ENCODE measurements at places on chromosomes 6 and 20.

DNA sequence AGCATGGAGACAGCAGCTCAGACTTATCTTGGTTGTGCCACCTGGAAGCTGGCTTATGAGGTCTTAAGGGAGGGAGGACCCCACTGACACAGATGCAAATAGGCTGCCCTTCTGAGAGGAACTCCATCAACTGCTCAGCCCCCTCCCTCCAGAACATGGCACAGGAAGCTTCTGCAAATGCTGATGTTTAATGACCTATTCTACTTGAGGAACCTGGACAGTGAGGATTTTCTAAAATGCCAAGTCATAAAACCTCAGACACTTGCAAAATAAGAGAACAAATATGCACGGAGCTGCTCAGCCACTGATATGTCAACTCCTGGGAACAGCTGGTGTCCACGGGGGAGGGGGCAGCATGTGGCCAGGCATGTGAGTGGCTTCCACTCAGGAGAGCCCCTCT lies 3.5 kb downstream of the CST9 start:
- no peak for DNase-seq

- DNase-seq = no peak
These were observed 76.0 kb downstream of the JPH2 start for GRCh38 chr20:44110816-44111568.

GRCh38 chr20:41030531-41031242 lies 2.1 kb downstream of the TOP1 start:
- DNase-seq = no peak

GRCh38 chr6:49553384-49553783 lies 2.9 kb downstream of the C6orf141 start:
- DNase-seq = no peak

DNA sequence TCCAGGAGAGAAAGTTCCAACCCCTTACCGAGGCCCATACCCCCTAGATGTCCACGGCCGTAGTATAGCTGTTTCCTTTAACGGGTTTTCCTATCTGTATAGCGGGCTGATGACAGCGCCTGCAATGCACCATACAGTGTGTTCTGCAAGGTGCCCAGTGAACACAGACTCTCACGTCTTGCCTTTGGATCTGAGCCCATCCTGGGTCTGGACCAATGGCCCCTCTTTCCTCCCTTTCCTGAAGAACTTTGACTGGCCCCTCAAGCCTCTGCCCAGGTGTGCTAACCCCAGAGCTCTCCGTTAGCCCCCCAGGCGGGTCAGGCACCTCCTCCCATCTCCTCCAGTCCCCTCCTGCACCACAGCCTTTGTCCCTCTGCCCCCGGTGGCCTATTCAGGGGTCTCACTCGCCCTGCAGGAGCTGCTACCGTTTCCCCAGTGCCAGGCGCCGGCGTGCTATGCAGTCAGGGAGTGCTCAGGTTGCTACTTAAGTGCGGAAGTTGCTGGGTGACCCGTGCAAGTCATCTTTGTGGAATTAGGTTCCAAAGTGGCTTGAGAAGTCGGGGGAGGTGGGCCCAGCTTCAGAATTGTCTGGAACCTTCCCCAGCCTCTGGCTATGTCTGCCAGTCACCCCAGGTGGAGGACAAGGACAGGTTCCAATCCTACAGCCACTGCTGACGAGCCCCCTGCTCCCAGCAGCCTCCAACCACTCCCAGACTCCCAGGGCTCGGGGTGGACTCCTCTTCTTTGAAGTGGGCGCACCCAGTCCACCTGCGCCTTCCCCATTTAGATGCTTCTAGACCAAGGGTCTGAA lies 35.0 kb upstream of the ZBP1 start:
- no peak for DNase-seq

GRCh38 chr20:62732842-62733525 lies 24.3 kb downstream of the NTSR1 start:
- no peak for DNase-seq

DNA sequence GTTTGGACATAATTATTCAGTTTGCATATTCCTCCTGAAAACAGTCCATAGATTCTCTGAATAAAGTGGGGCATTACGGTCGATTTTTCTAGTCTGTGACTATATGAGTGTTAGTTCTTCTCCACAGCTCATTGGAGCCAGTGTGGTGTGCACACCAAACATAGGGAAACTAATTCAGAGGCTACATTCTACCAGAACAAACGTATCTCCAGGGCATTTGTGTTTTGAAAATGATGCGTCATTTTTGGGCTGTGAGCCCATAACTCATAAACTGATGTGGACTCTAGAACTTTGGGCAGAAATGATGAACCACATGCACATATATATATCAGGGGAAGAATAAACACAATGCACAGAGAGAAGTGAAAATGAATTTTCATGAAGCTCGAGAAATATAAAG lies 41.8 kb downstream of the C6orf58 start:
- DNase-seq = no peak

DNA sequence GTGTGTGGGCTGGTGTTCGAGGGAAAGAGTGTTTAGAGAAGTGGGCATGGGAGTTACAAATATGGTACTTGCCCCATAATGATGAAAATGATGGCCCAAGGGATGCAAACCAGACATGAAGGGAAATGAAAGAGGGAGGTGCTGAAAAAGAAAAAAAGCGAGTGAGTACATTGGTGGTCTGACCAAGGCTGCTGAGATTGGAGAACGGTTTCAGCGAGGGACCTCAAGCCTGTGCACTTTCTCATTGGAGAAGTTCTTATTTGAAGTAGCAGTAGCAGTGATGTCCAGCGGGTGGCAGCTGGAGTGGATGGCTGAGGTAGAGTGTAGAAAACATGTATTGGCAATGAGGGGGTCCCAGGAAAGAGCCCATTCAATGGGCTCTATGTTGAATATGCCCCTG lies 54.8 kb downstream of the TNFAIP3 start:
- no peak for DNase-seq

- no peak for DNase-seq
These were observed 189.0 kb upstream of the UST start for GRCh38 chr6:148557796-148558321.

DNA sequence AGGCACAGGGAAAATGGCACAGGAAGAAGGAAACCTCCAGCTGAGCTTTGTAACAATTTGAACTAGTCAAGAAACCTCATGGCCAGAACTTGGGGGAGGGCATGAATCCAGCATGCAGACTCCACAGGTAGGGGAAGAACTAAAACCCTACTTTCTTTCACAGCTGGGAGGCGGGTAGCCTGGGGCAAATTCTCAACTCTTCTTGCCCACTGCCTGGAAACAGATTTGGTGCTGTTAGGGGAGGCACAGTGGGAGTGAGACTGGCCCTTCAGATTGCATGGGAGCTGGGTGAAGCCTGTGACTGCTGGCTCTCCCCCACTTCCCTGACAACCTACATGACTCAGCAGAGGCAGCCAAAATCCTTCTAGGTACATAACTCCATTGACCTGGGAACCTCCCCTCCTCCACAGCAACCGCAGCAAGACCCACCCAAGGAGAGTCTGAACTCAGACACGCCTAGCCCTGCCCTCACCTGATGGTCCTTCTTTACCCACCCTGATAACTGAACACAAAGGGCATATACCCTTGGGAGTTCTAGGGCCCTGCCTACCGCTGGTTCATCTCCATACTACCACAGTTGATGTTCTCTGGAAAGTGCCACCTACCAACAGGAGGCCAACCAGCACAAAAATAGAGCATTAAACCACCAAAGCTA lies 37.2 kb upstream of the TRIM27 start:
- no peak for DNase-seq

- no peak for DNase-seq
These were observed 57.1 kb upstream of the GJE1 start for GRCh38 chr6:142075516-142076101.

GRCh38 chr20:41169162-41169690 lies 31.9 kb downstream of the PLCG1 start:
- no peak for DNase-seq

DNA sequence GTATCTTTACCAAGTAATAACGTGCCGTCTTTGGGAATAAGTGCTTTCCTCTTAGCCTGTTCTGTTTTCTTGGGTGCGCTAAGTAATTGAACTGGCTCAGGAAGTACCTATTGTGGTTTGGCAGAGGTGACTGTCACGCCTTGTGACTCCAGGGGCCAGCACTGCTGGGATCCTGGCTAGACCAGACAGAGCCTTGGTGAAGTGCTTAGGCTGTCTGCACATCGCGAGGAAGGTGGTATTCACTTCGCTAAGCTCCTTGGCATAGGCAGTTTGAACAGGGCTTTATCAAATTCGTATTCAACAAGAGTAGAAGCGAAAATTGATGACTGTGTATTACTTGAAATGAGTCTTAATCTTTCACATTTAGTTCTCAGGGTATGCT lies 17.6 kb downstream of the PRDM1 start:
- no peak for DNase-seq

DNA sequence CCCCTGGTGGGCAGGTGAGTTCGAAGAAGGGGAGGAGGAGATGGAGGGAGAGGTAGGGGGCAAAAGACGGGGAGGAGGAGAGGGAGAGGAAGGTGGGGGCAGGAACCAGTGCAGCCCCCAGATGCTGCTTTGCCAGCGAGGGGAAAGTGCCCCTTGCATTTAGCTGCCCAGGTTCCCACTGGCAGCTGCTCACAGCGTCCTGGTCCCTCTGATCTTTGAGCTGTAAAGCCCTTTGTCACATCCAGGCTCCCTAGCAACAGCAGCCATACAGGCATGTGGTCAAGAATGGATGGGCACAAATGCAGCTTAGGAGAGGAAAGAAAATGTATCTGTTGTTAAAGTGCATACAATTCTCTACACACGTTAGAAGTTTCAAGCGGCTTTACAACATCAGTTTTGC lies 160.9 kb downstream of the CD83 start:
- DNase-seq = no peak

GRCh38 chr6:63923139-63923739 lies 287.6 kb downstream of the PHF3 start:
- no peak for DNase-seq

GRCh38 chr6:169943241-169944060 lies 192.0 kb downstream of the ERMARD start:
- DNase-seq = no peak

GRCh38 chr6:6734479-6735465 lies 146.3 kb downstream of the LY86 start:
- DNase-seq = no peak

GRCh38 chr6:2546901-2547300 lies 203.8 kb downstream of the MYLK4 start:
- DNase-seq = no peak

DNA sequence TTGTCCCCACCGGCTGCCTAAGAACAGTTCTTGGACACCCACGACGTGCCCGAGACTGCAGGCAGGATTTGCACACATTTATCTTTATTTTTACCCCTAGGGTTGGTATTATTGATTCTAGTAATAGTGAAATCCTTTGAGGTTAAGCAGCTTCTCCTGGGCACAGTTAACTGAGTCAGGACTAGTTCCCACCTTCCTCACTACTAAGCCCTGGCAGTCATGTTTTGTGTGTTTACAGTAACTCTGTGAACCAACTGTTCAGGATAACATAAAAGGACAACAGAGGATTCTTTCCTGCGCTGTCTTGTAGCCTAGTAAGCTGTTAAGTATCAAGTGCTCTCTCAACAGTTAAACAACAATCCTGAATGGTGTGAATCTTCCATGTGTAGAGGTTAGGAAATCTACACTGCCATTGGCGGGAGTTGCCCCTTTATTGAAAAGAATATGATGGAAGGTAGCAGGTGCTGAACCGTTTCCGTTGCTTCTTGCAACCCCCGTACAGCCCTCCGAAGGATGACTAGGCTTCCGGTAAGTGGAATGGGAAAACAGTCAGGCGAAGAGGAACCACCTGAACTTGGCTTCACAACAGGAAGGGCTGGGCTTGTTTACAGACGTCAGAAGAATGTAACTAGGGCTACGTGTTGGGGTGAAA lies 979 bp upstream of the SOD2 start:
- no peak for DNase-seq

DNA sequence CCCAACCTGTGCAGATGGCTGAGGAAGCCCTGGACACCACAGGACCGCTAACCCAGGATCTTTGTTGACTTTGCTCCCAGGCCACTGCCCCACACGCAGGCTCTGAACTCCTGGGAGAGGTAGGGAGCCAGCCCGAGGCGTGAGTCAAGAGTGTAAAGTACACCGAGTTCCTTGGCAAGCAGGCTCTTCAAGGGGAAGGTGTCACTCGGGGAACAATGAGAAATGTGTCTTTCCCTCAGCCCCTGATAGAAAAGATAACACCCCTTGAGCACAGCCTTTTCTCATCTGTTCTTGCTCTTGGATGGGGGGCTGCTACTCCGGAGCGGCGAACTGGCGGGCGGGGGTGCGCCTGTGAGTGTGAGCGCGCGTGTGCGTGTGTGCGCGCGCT lies 472 bp upstream of the EDN3 start:
- no peak for DNase-seq

DNA sequence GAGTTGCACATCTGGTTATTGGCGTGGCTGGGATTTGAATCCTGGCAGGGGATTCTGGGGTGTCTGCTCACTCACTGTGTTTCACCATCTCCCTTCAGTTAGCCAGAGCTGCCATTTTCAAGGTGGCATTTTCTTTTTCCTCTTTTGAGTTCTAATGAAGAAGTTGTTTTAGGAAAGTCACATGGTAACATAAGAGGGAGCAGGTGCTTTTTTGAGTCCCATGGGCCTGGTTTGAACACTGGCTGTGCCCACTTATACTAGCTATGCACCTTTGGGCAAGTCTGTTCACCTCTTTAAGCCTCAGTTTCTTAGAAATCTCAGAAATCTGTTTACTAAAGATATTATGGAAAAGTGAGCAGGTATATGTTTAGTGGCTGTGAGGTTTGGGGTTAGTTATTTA lies 39.6 kb downstream of the ANKS1A start:
- no peak for DNase-seq

- DNase-seq = no peak
These were observed 3.0 kb upstream of the SRXN1 start for GRCh38 chr20:655726-656624.

DNA sequence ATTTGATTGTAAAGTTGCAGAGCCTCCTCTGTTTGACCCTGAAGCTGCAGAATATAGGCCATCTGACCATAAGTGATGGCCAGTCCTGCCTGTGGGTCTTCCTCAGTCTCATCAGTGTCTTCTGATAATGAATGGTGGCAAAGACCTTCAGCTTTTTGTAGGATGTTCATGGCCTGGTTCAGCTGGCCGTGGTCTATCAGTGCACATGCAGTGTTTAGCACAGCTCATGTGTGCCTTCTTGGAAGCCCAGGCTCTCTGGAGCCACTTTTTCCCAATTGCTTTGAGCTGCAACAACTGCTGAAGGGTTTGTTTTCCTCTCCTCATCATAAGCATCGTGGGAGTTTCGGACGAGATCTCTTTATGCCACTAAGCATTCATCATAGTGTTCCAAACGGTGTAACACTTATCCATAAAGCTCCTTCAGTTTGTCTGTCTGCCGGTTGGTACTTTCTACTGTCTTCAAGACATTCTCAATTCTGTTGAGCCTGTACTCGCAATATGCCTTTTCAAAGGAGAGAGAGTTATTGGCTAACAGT lies 70.1 kb upstream of the TULP4 start:
- no peak for DNase-seq
